Skeletal muscle cell (primary cell): ENCODE measurements at places on chromosomes 2 and 18.

DNA sequence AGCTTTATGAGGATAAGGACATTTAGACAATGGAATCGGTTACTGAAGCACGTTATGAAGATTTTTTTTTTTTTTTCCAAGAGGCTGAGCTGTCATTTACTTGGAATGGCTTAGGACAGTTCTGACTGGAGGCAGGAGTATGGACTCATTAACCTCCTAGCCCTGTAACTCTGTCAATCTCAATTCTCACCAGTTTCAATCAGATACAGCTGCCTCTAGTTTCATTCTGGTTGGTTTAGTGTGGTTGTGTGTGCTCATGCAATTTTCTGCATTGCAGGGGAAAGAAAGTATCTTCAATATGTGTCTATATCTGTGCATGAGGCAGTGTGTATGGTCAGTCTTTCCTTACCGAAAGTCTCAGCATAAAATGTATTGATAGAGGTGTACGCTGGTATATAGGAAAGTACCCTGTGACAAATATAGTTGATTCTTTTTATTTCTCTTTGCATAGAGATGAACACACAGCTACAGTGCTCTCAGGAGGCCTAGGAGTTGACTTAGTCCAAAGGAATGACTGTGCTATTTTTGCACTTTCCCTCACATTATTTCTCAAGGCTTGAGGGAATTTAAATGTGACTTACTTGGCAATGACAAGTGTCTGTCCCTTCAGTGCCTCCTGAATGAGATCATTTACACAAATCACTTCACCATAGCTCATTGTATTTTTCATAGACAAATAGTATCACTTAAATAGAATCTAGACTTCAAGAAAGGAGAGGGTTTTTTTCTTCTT, 50.5 kb upstream of the GRB14 start:
- DNase-seq: no peak

DNA sequence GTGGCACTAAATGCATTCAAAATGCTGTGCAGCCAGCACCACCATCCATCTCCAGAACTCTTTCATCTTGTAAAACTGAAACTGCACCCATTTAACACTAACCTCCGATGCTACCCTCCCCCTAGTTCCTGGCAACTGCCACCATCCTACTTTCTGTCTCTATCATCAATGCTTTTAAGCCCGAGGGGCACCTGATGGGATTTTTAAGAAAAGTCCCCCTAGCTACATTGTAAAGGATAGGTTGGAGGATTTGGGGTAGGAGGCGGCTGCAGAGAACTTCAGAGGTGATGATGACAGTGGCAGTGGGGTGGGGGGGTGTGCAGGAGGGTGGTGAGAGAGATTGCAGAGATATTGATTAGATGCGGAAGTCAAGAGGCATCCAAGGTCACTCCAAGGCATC, 10.8 kb upstream of the YWHAQ start:
- DNase-seq: no peak

DNA sequence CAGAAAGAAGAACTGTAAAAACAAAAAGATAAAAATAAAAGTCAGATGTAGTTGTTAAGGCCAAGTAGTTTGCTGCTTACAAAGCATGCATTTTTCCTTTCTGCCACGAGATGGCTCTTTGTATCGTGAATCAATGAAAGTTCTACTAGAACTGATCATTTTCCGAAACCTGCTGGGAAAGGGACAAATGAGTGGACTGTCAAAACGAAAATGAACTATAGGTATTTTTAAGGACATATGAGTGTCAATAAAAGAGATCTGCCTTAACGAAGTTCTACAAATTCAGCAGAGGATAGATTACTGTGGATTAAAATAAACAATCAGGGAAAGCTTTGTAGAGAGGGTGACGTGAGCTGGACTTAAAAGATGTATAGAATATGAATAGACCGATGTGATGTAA, 15.0 kb upstream of the ELOA2 start:
- DNase-seq: peak; percentile 16

GRCh38 chr2:161988589-161988988, 85.4 kb downstream of the DPP4 start:
- DNase-seq: no peak

DNA sequence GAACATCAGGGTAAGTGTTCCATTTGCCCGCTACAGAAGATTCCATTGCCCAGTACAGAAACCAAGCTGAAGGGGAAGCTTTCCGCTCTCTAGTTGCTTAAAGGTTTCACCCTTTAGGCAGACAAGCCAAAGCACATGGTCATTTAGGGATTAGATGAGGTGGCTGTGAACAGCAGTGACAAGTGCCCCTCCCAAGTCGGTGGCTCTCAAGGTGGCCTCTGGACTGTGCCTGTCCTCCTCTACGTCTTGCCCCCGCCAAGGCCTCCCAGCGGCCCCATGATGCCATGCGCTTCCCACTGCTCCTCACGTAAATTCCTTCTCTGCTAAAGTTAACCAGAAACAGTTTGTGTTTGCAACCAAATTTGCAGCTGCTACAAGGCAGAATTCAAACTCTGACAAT, 24.2 kb upstream of the PTPN4 start:
- DNase-seq: no peak

GRCh38 chr2:100365434-100365833, 43.1 kb upstream of the LONRF2 start:
- peak; percentile 74 for DNase-seq

DNA sequence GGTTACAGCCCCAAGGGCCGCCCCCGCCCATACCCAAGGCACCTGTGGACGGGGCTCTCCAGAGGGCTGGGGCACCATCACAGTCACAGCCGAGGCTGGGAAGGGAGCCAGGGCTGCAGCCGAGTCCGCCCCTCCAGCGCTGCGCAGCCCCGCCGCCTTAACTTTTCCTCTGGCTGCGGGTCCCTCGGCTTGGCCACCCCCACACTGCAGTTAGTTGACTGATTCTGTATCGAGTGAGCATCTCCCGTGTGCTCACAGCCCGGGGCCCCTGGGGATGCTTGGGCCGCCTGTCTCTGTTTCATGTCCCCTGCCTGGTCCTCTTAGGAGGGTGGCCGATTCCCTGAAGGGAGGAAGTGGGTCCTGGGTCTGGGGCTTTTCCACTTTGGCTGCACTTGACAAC, 33.7 kb downstream of the EMILIN2 start:
- no peak for DNase-seq

GRCh38 chr2:43611987-43612894, 16.4 kb upstream of the THADA start:
- DNase-seq: no peak

GRCh38 chr18:49656073-49656692, 94.3 kb downstream of the LIPG start:
- DNase-seq: peak; percentile 69

DNA sequence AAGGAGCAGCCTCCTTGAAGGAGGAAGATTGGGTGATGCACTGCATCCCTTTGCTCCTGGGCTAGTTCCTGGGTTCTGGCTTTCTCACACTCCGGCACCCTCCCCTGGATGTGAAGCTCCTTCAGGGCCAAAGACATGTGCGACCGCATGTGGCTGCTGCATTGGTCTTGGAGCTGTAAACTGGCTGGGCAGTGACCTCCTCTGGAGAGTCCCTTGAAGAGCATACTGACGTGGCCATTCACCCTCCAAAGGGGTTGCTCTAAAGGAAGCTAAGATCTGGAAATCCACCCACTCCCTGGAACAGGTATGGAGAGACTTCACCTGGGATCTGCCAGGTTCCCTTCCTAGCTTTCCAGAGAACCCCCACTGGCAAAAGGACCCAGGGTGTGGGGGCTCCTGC, 62.1 kb downstream of the TMEM17 start:
- DNase-seq: no peak

- no peak for DNase-seq
These were observed 282.7 kb downstream of the EPHA4 start for GRCh38 chr2:221289389-221289788.

DNA sequence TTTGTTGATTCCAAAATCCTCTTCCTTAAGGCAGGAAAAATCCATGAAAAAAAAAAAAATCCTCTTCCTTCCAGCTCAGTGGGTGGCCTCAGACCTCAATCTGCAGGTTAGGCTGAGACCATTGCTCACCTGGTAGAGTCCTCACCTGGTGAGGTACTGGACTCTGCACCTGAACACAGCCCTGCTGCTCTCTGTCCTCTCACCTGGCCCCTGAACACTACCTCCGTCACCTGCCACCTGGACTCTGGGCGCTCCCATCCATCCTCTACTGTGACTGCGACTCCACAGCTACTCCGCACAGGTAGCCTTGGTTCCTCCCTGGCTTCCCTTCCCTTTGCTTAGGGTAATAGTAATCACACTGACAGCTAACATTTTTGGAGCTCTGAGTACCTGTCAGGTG, 22.1 kb downstream of the TYMS start:
- DNase-seq: no peak

- no peak for DNase-seq
These were observed 41.3 kb upstream of the ZNF532 start for GRCh38 chr18:58823412-58823811.

DNA sequence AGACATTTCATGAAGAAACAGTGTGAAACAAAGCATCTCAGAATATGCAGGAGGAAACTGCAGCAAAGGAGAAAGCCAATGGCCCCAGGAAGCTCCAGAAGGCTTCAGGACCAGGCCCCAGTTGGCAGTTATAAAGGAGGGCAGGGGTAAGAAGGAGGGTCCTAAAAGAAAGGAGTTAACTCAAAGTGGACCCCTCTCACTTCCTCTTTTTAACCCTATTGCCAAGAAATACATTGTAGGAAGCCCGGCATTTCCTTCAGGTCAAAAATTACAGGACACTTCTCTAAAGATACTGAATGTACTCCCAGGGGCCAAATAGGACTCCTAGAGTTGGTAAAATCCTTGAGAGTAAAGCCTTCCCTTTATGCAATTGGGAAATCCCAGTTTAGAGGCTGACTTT, 77.1 kb upstream of the TGFA start:
- DNase-seq: no peak

DNA sequence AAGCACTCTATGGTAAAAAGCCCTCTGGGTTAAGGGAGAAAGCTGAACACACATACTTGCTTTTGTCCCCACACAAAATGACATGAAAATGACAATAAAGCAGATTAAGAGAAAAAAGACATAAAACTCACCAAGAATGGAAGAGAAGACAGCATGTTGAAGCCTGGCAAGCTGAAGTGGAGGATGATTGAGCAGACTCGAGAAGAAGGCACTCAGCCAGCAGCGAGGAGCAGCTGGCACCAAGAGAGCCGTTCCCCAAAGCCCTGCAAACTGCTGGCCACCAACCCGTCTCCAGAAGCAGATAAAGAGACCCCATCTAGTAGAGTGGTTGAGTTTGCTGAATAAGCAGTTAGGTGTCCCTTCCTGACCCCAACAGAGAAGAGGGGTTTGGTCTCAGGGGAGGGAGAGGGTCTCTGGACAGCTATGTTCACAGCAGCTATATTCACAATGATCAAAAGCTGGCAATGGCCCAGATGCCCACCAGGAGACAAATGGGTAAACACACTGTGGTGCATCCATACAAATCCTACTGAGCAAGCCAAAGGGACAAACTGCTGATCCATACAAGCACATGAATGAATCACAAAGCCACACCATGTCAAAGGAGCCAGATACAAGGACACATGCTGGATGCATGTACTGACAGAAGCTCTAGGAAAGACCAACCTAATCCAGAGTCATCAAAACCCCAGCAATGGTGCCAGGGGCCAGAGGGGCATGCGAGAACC, 36.9 kb downstream of the FAM168B start:
- no peak for DNase-seq

GRCh38 chr2:126889071-126889470, 9.6 kb upstream of the TEX51 start:
- DNase-seq: no peak

DNA sequence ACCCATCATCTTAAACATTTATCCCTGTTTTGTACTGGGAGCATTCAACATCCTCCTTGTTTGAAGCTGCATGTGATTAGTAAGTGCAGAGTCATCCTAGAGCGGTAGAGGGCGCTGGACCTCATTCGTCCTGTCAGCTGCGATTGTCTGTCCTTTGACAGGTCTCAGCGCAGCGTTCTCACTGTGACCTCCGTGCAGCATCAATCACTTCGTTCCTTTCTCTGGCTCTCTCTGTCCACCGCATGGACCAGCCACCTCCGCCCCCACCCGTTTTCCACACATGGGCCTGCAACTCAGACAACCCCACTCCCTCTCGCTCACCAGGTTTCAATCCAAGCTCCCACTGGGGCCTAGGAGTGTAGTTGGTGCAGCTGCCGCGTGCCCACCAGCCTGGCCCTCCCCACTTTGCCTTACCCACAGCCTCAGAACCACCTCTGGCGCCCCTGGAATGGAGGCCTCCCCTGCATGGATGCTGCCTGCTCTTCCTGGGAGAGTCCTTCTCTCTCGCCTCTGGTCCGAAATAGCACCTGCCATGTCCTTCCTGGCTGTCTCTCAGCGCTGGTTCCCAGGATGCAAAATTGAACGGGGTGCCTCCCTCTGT, 90.5 kb downstream of the NDUFA10 start:
- DNase-seq: no peak

DNA sequence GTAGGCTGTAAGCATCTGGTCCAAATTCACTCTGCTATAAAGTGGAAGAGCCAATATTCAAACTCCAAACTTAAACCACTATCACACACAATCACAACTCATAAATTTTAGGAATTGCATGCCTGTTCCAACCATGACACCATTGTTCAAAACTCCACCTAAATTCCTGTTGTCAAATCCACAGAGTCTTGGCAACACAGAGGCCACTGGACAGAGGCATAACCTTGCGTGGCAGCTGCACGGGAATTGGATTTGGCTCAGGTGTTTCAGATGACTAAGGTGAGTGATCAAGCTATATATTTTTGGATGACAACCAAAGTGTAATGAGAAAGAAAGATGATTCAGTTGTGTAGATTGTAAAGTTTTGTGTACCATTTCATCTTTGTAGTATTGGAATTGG, 422.7 kb upstream of the TNP1 start:
- no peak for DNase-seq

GRCh38 chr2:64542071-64543007, 18.2 kb downstream of the AFTPH start:
- no peak for DNase-seq

- DNase-seq: peak; percentile 55
These were observed 1.9 kb downstream of the CCDC68 start for GRCh38 chr18:54957296-54957832.

DNA sequence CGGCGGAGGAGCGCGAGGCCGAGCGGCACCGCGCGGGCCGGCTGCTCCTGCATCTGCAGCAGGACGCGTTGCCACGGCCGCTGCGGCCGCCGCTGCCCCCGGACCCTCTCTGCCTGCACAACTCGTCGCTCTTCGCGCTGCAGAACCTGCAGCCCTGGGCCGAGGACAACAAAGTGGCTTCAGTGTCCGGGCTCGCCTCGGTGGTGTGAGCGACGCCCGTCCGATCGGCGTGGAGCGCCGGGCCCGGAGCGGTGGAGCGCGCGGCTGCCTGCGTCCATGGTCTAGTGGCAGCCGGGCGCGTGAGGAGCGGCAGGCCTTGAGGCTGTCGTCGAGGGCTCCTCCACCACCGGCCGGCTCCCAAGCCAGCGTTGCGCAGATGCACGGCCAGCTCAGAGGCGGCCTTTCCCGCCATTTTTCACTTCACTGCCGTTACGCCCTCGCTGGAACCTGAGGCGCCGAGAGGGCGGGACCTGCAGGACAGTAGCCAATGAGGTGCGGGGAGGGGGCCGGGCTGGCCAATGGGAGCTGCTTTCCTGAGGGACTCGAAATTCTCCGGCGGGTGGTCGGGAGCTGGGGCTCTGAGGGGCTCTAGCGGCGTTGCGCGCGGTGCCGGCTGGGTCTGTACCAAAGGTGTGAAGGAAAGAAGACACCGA, 1.9 kb downstream of the TLX2 start:
- DNase-seq: no peak

GRCh38 chr2:19532547-19533196, 174.2 kb upstream of the OSR1 start:
- no peak for DNase-seq

GRCh38 chr2:46763861-46764260, 151.7 kb downstream of the MCFD2 start:
- DNase-seq: no peak

GRCh38 chr2:229378386-229378785, 107.3 kb upstream of the PID1 start:
- DNase-seq: no peak

- no peak for DNase-seq
These were observed 897.6 kb downstream of the BCL11A start for GRCh38 chr2:59655809-59656208.
